Right lobe of liver (tissue), 6 donors: ENCODE measurements at places on chromosomes 5 and 9. TPM values are rescaled to one million over a fixed set of nuclear protein-coding genes. Genes with fewer than 3 reads are reported as not detected.

- no peaks in the 10 kb centered on the region for H3K27me3 ChIP-seq
- DNase-seq: no peak
- H3K27ac ChIP-seq: no peak overlapping the region
- H3K36me3 ChIP-seq: no peaks in the 10 kb centered on the region
Observed at GRCh38 chr9:26535151-26535550, 357.5 kb downstream of the CAAP1 start.

DNA sequence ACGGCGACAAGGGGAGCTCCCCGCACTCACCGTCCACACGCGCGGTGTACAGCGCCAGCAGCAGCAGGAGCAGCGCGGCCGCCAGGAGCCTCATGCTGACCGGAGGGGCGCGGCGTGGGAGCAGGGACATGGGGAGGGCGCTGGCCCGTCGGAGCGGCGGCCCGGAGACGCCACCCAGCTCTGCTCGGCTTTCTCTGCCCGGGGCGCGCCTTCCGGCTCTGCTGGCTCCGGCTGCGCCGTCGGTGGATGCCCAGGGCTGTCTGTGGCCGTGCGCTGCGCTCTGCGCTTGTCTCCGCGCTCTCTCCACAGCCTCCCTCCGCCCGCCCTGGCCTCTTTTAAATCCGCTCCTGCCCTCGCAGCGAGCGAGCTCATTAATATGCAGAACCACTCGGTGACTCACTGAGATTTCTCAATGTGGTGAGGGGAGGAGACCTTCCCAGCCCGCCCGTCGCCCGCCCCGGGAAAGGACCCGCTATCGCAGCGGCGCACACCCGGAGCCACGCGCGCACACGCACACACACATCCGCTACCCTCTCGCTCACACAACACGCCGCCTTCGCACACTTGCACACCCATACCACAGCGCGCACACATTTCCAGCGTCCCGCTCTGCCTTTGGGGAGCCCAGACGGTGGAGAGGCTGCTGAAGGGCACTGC, at the start of gene CXCL14:
Gene CXCL14, minus strand, starts transcription at position 307 of the 657 bp plus-strand sequence. Its CDS starts 213 bp downstream, at position 94.
- H3K36me3 ChIP-seq: no peaks in the 10 kb centered on the region
- DNase-seq: no peak
- H3K27me3 ChIP-seq: peaks cover 3% of the 10 kb centered on the region
- H3K27ac ChIP-seq: no peak within 1 kb of the TSS
- no peaks in the 10 kb centered on the region for H3K4me1 ChIP-seq

- peak overlapping the region; percentile 2 for H3K27ac ChIP-seq
- DNase-seq: no peak
- H3K4me1 ChIP-seq: peaks cover 67% of the 10 kb centered on the region
- peaks cover 36% of the 10 kb centered on the region for H3K36me3 ChIP-seq
Observed at GRCh38 chr9:133369933-133370332, 5.9 kb downstream of the SURF4 start.

The AFF4 gene
- 26.8 TPM for total RNA-seq

The GABRP gene
- total RNA-seq: 0.37 TPM

The MARCOL gene
- total RNA-seq: not detected

The HNRNPK gene
- total RNA-seq: 224 TPM
